ENCODE measurements at places on chromosomes 11 and 22. TPM values are rescaled to one million over a fixed set of nuclear protein-coding genes. Genes with fewer than 3 reads are reported as not detected.

DNA sequence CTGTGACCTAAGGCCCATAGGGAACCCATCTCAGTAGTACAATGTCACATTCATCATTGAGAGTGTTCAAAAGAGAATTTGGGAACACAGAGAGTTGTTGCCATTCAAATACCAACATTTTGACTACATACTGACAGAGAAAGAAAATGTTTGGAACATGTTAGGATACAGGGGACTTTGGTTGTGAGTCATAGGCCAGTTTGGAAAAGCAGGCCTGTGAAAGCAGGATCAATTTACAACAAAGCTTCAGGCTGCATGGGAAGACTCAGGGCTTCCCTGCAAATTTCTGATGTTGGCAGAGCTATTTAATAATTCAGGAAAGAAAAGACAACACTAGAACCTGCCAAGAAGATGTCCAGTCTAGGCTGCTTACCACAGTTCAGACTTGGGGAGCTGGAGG lies 374 bp downstream of the NLRP10 start:
- ATAC-seq, result no peak

- ATAC-seq, result no peak
Measured at GRCh38 chr11:122777343-122777742, 61.0 kb upstream of the CRTAM start.

- ATAC-seq, result no peak
Measured at GRCh38 chr22:33209930-33210784, 152.0 kb upstream of the SYN3 start.

GRCh38 chr22:17407643-17408042 lies 38.4 kb downstream of the CECR2 start:
- no peak for ATAC-seq

Gene TCP11L1
- 13.3 TPM for total RNA-seq

All from activated T-helper 17 cell treated with anti-CD3 and anti-CD28 coated beads, Interleukin-2, amount 50 U/mL, for 72 hours (primary cell).